ENCODE measurements at places on chromosomes 1 and 21.

- no peak for DNase-seq
Observed at GRCh38 chr1:59592924-59593323, 221.8 kb upstream of the HOOK1 start.

- DNase-seq, result no peak
Observed at GRCh38 chr21:45448810-45449657, 44.1 kb downstream of the COL18A1 start.

GRCh38 chr1:87812871-87813577 is 484.3 kb downstream of the LMO4 start:
- DNase-seq, result no peak

DNA sequence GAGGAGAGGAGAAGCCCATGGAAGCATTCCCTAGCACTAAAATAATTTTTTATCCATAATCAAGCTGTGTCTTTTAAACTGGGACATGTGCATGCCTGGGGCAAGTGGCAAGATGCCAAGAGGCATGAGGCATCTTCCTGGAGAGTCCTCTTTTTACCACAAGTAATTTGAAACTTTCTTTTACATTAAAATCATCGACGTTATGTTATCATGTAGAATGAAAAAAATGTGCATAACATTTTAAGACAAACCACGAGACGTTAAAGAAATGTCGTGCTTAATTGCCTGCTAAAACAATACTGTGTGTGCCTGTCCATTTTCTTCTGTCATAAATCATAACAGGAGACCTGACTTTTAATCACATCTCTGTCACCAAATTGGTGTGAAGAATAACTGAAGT is 1.5 kb downstream of the STYXL2 start:
- no peak for DNase-seq

DNA sequence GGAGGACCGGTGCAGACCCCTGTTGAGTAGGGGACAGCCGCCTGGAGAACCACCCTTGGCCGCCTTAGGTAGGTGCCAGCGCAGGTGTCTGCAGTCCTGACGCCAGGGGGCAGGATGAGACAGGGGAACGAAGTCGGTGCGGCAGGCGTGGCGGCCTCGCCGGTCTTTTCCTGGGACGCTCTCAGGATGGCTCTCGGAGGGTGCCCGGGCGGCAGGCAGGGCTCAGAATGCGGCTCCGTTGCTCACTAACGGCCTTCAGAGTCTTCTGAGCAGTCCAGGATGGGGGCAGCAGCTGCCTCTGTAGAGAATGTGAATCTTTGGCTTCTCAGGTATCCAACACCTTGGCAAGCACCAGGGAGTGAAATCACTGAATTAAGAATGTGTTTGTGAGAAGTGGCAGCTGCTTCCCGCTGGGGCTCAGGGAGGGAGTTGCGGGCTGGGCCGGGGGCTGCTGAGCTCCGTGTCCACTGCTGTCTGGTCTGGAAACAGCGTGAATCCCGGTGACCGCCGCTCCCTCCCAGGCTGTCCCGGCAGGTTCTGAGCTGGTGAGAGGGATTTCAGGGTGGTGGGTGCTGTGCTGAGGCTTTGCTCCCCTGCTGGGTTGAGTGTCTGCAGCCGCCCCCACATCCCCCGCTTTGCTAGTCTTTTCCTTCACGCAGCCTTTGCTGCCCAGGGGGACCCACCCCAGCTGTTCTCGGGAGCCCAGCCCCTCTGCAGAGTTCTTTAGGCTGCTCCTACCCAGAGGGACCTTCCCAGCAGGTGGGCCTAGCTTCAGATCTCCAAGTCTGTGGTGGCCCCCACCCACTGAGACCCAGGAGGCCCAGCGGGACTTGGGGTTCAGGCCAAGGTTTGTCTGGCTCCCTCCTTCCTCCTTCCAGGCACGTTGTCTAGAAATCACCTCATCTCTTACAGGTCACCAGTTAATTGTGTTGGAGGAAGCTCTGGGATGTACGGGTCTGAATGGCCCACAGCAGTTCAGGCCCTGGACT is 11.1 kb upstream of the C1orf174 start:
- no peak for DNase-seq

GRCh38 chr21:20822666-20823065 is 175.5 kb upstream of the NCAM2 start:
- no peak for DNase-seq

DNA sequence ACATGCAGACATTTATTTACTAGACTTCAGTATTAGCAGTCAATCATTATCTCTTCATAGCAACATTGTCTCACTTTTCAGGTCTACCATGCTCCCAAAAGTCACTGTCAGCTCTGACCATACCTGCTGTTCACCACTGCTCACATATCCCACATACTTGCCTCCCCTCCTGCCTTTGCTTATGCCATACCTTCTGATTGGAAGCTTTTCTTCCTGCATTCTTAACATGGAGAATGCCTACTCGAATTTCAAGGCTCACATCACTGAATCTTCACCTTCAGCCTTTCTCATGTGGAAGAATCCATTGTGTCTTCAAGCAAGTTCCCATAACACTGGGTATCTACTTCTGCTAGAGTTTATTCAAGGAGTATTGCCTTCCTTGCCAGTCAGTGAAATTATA is 135.4 kb downstream of the NTNG1 start:
- no peak for DNase-seq

DNA sequence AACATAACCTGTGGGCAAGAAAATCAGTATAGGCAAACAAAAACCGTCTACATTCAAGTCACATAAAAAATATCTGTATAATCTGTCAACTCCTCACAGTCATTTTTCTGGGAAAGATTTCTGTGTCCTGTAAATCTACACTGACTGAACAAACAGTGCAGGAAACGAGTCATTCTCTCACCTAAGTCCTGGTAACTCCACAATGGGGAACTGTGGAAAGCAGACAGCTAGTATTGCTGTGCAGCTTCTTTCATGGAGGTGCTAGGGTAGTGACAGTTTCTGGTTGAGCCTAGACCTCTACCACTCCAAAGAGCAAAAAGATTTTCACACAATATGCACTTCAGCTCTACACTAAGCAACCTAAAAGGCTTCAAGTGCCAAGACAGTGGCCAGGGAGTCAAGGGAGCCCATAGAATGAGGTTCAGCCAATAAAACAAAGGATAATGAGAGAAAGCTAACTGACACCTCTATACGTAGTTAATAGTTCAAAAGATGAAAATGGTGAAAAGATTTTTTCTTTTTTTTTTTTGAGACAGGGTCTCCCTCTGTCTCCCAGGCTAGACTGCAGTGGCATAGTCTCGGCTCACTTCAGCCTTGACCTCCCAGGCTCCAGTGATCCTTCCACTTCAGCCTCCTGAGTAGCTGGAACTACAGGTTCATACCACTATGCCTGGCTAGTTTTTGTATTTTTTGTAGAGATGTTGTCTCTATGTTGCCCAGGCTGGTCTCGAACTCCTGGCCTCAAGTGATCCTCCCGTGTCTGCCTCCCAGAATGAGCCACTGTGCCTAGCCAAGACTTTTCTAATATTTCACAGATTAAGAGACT is 5.5 kb downstream of the PTP4A2 start:
- DNase-seq, result no peak

GRCh38 chr1:178818416-178818815 is 52.5 kb downstream of the ANGPTL1 start:
- DNase-seq, result no peak

GRCh38 chr1:241343956-241344355 is 13.0 kb downstream of the RGS7 start:
- no peak for DNase-seq

DNA sequence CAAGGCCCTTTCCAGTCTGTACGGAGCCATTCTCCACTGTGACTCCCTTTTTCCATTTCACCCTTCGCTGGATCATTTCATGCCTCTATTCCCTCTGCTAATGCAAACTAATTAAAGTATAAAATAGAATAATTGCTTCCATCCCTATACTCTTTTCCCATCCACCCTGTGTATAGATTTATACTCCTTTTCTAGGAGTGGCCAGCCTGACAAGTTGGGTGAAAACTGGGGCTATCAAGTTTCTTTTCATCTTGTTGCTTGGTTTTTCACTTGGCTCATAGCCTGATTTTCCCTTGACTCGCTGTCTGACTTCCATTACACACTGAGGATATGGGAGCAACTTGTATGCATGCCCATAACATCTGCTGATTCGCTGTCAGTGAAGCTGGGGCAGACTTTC is 107.0 kb downstream of the PLXNA2 start:
- no peak for DNase-seq

DNA sequence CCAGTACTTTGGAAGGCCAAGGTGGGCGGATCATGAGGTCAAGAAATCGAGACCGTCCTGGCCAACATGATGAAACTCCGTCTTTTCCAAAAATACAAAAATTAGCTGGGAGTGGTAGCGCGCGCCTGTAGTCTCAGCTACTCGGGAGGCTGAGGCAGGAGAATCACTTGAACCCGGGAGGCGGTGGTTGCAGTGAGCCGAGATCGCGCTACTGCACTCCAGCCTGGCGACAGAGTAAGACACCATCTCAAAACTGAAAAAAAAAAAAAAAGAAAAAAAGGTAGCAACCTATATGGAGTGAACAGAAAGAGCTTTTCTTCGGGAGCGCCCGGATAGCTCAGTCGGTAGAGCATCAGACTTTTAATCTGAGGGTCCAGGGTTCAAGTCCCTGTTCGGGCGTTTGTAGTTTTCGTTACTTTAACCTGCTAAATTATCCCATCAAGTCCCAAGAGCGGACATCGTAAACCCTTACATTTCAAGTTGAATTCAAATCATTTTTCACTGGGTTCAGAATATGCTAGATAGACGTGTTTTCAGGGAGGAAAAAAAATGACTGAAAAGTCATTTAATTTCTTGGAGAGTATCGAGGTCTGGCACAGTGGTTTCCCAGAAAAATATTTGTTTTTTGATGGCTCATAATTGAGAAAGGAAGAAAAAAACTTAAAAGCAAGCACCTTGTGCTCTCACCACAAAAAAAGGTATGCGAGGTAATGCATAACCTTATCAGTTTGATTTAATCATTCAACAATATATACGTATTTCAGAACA is 9.8 kb upstream of the MDM4 start:
- DNase-seq, result peak; percentile 86

DNA sequence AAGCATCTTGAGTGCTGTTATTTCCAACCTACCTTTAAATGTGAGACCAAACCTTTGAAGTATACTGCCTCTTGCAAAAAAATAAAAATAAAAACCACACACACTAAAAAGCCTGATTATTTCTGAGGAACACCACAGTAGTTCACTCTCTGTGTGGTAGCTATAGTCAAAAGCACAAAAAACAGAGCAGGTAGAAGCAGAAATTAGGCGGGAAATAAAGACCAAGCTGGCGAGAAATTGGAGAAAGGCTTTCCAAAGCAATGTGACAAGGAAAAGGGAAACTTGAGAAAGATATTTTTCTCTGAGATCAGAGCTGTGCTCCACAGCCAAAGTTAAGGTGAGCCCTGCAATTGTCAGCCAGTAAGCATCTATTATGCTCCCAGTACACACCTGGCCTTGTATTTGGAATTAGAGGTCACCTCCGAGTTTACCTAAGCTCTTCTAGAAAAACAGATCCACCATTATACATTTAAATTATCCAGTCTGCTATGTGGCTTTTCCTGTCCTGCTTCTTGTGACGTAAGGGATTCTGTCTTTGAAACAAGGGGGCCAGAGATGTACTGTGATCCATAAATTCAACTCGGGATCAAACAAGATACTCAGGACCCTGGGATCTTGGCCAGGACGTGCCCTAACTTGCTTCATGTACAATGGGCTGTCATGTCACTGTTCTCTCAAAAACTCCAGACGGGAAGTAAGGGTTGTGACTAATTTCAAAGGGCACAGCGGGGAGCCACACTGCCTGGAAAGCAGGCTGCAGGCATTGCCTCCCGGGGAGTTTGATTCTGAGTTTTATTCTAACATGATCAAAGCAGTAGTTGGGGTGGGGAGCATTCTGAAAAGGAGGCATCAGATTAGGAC is 39.8 kb upstream of the RAB4A start:
- DNase-seq, result no peak

- no peak for DNase-seq
Observed at GRCh38 chr1:18564676-18565075, 66.0 kb upstream of the PAX7 start.

- no peak for DNase-seq
Observed at GRCh38 chr1:168441745-168442144, 102.1 kb downstream of the XCL2 start.

- DNase-seq, result no peak
Observed at GRCh38 chr1:25001125-25001915, 71.2 kb upstream of the RUNX3 start.

GRCh38 chr1:151773702-151774101 is 10.4 kb upstream of the MRPL9 start:
- no peak for DNase-seq
